ENCODE measurements at places on chromosomes 2 and 18.
A peak's percentile ranks its signal among the peaks of the same experiment; 100 is the strongest.

- peak; percentile 75 for DNase-seq
Observed at GRCh38 chr2:239230318-239231052, 170.3 kb downstream of the HDAC4 start.

GRCh38 chr18:10234281-10234680 is 220.2 kb upstream of the APCDD1 start:
- no peak for DNase-seq

DNA sequence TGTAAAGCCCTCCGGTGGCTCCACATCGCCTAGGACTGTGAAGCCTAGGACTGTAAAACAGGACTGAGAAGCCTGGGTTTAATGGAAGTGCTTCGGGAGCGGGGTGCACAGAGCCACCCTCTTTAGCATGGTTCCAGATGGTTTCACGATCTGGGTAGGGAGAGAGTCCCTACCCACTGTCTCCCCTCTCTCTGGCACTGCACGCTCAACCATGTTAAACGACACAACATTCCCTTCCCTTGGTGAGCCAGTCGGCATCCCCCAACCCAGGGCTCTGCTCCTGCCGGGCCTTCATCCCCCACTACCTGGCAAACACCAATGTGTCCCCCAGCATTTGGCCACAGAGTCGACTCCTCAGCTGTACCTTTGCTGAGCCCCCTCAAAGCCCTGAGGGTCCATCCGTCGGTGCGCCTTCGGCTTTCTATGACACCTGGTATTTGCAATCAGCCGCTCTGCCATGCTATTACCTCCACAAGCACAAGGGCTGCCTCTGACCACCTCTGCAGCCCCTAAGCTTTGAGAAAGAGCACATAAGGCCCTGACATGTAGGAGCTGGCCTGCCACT is 1.1 kb downstream of the COPS9 start:
- no peak for DNase-seq

DNA sequence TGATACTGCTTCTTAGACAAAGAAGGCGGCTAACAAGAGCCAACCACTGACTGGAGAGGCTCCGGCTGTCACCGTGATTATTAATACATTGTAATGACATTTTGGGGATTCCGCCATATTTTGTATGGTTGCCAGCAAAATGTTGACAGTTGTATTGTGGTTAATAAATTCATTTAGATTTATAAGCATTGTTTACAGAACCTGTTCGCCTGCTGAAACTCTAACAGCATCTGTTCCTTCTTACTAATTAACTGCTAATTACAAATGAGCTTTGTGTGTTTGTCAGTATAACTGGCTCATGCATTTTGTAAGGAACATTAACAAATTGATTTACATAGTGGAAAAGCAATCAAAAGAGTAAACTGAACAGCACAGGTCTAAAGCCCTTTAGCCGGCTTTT is 332.4 kb downstream of the GBX2 start:
- no peak for DNase-seq

DNA sequence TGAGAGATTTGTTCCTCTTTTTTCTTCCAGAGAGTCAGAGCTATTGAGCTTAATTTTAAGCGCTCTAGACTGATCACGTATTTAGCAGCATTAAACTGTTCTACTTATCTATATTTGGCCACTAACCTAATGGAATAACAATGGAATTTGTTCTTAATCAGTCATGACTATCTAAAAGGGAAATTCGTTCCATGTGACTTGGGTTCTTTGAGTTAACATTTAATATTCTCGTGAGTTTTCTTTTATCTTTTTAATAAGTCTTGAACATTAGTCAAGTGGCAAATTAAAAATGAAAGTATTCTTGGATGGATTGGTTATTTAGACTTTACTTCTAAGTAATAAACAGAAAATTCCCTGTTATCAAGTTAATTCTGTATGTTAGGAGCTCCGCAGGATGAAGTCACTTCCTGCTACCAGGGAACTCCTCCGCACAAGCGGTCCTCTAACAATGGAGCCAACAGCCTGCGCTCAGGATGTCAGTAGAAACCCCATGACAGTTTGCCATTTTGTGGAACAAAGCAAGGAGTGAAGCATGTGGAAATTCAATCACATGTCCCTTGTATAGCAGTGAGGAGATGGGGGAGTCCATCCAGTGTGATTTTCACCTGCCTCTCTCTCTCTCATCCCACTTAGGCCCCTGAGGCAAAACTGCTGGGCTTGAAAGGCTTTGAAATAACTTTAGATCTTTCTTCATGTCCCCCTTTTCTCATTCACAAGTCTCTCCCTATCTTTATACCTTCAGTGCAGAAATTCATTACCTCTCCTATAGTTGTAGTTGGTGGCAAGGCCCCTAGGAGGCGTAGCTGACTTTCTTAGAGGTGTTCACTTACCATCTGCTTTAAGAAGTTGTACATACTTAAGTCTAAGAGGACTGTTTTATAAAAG is 138.1 kb downstream of the WDR7 start:
- DNase-seq = no peak

DNA sequence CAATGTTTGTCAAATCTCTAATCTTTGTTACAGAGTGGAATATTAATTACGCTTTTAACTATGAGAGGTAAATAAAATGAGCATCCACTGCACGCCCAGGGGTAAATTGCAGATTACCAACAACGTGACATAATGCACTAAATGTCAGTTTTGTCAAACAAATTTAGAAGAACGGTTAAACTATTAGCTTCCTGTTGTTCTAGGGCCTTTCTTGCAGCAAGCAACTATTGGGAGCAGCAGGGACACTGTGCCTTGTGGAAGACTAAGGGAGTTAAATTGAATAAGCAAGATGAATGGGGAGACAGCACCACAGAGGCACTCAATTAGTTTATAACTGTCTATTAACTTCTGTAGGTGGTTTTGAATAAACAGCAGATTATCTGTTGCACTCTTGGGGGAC is 391.0 kb upstream of the RAB12 start:
- no peak for DNase-seq

- no peak for DNase-seq
Observed at GRCh38 chr2:197838036-197838435, 33.6 kb downstream of the PLCL1 start.

- DNase-seq = no peak
Observed at GRCh38 chr18:77733292-77733903, 483.8 kb downstream of the GALR1 start.

DNA sequence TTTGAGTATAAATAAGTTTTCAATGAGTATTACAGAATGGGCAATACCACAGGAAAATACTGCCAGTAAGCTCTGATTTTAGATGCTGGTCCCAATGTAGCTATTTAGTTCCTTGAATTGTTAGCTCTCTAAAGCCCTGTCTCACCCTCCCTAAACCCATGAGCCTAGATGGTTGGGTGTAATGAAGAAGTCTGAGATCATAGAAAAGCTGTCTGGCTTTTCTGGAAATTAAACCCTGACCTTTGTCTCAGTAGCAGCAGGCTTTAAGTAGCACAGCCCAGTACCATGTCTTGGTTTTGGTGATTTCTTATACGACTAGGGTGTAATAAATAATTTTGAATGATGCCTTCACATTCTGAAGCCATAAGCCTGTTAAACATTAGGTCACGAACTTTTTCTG is 55.3 kb downstream of the TMEM200C start:
- DNase-seq = no peak

GRCh38 chr18:34550902-34551301 is 159.2 kb upstream of the DTNA start:
- no peak for DNase-seq
